ENCODE measurements at places on chromosomes 7 and 10. TPM values are rescaled to one million over a fixed set of nuclear protein-coding genes. Genes with fewer than 3 reads are reported as not detected.
A peak's percentile ranks its signal among the peaks of the same experiment; 100 is the strongest.

Gene TRIM73
- 2.6 TPM for polyA plus RNA-seq

DNA sequence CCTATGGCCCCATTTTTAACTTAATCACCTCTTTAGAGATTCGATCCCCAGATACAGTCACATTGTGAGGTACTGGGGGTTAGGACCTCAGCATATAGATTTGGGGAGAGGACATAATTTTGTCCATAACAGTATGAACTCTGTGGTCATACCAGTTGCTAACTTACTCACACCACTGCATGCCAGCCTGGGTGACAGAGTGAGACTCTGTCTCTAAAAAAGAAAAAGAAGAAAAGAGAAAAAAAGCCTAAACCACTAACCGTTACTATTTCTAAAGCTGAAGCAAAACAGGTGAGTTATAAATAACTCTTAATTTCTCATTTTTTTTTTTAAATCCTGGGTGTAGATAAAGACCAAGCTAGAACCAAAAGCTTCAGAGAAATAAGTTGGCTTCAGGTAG is 155.1 kb upstream of the AUTS2 start:
- DNase-seq: no peak
- no peaks in the 10 kb centered on the region for H3K36me3 ChIP-seq
- H3K27ac ChIP-seq: no peak overlapping the region
- no peaks in the 10 kb centered on the region for H3K4me1 ChIP-seq
- no peaks in the 10 kb centered on the region for H3K27me3 ChIP-seq

GRCh38 chr10:85673270-85673669 is 693.3 kb downstream of the GRID1 start:
- H3K4me1 ChIP-seq: no peaks in the 10 kb centered on the region
- DNase-seq: no peak
- H3K27me3 ChIP-seq: no peaks in the 10 kb centered on the region
- H3K36me3 ChIP-seq: no peaks in the 10 kb centered on the region

DNA sequence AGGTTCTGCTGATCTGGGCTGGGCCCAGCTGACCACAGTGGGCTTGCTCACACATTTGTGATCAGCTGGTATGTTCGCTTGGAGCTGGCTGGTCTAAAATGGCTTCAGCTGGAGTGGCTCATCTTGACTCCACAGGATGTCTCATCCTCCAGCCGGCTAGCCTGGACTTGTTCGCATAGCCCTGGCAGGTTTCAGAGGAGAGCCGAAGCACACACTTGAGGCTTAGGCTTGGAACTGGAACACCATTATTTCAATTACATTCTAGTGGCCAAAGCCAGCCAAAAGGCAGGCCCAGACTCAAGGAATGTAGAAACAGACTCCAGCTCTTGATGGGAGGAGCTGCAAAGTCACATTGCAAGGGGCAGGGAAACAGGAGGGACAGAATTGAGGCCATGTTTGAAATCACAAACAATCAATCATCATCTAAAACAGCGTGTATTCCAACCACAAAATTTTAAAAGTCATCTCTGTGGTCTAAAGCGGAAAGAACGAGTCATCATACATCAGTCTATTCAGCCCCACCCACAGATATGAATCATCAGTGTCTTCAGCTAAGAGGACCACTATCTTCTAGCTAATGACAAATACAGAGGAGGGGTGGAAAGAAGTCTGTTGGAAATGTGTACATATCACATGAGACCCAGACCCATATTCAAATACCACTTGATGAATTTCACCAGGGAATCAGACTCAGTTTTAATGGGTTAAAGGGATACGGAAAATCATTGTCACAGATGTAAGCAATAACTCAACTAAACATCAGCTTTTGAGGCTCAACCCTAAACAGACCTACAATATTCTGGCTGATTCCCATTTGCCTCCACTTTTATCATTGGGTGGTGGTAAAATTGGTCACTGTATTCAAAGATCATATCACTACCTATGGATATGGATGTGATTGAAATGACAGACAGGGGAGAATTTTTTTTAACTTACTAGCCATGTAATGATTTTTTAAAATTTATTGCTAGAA is 139.0 kb upstream of the MKLN1 start:
- H3K27ac ChIP-seq: no peak overlapping the region
- H3K4me3 ChIP-seq: no peak overlapping the region
- H3K27me3 ChIP-seq: no peaks in the 10 kb centered on the region
- peaks cover 20% of the 10 kb centered on the region for H3K4me1 ChIP-seq

DNA sequence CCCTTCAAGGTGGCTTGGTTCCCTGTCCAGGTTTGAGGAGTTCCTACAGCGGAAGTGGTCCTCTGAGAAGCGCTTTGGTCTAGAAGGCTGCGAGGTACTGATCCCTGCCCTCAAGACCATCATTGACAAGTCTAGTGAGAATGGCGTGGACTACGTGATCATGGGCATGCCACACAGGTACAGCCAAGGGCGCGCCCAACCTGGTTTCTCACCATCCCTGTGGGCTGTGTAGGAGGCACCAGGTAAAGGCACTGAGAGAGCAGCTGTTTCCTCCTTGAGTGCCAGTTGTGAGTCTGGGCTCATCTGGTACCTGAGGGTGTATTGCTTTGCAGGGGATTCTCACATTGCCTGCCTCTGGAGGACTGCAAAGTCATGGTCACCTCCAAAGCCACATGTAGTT is 68.0 kb downstream of the OGDH start:
- peaks cover 39% of the 10 kb centered on the region for H3K36me3 ChIP-seq
- no peak for DNase-seq
- H3K27me3 ChIP-seq: no peaks in the 10 kb centered on the region

- H3K27ac ChIP-seq: peak overlapping the region; percentile 9
- no peaks in the 10 kb centered on the region for H3K27me3 ChIP-seq
- peak overlapping the region; percentile 64 for H3K4me3 ChIP-seq
- H3K36me3 ChIP-seq: no peaks in the 10 kb centered on the region
Measured at GRCh38 chr7:4725014-4725849, 43.1 kb downstream of the FOXK1 start.

Measured in CD8-positive, alpha-beta memory T cell (primary cell).